Heart left ventricle (tissue), 16 donors: ENCODE measurements at places on chromosomes 7 and 10. TPM values are rescaled to one million over a fixed set of nuclear protein-coding genes. Genes with fewer than 3 reads are reported as not detected.

KNDC1 gene
- 0.05 TPM for total RNA-seq

BMS1 gene
- 14.5 TPM for total RNA-seq

- no peaks in the 10 kb centered on the region for H3K27me3 ChIP-seq
- no peak for DNase-seq
- H3K36me3 ChIP-seq, result peaks cover 85% of the 10 kb centered on the region
- H3K4me3 ChIP-seq, result no peak overlapping the region
- peaks cover 8% of the 10 kb centered on the region for H3K4me1 ChIP-seq
Observed at GRCh38 chr7:102192790-102193189, 93.9 kb upstream of the SH2B2 start.

DNA sequence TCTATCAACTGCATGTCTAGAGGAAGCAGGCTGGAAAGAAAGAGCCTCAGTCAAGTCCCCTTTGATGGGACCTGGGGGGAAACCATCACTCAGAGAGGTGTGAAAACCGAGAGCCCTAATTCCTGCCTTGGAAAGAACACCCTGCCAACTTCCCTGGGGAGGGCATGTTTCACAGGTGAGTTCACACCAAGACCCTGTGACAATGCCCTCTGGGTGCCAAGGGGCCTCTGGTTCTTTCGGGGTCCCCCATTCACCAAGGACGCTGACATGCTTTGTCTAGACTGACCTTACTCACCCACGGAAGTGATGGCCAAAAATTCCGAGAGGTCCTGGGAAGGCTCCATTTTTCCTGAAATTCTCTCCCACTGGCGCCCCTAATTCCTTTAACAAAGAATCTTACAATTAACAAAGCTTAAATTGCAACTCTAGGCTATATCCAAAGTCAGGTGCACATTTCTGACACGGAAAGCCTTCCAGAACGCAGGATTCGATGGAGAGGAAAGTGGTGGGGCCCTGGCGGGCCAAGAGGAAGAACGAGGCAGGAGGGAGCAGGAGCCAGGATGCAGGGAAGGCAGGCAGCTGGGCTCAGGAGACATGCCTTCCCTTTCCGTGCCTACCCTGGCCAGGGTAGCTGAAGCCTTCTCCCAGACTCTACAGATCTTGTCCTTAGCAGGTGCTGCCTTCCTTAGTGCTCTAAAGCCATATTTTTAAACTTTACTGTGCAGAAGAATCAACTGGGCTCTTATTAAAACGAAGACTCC, 23.7 kb downstream of the VSTM4 start:
- H3K27me3 ChIP-seq, result no peaks in the 10 kb centered on the region
- H3K4me1 ChIP-seq, result peaks cover 62% of the 10 kb centered on the region
- no peak overlapping the region for H3K4me3 ChIP-seq
- no peak for DNase-seq

DNA sequence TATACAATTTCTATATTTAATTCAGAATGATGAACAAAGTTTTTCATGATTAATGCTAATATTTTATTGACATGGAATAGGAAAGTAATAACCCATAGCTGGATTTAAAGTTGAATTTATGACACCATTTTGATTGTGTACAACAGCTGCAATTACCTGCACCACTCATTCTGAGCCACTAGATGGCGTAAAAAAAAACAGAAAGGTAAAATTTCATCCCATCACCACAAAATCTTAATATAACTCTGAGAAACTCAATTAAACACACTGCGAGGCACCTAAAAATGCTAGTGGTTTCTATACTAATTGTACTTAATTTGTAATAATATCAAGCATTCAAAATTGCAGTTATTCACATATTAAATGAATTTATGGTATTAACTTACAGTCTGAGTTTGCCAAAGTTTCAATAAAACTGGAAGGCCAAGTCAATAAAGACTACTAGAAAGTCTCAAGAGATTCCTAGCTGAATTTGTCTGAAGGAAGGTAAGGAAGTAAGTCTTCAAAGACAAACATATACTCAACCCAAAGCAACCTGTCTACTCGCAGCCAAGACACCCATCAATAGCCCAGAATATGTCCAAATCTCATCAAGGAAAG, 182.5 kb downstream of the SKAP2 start:
- H3K27ac ChIP-seq, result no peak overlapping the region
- H3K27me3 ChIP-seq, result peaks cover 7% of the 10 kb centered on the region
- no peak overlapping the region for H3K4me3 ChIP-seq
- H3K36me3 ChIP-seq, result no peaks in the 10 kb centered on the region

GRCh38 chr7:126449611-126450268, 803.0 kb downstream of the GRM8 start:
- no peak overlapping the region for H3K4me3 ChIP-seq
- no peak overlapping the region for H3K27ac ChIP-seq
- H3K36me3 ChIP-seq, result no peaks in the 10 kb centered on the region
- no peak for DNase-seq
- H3K4me1 ChIP-seq, result no peaks in the 10 kb centered on the region

- peak overlapping the region; percentile 83 for H3K4me3 ChIP-seq
- H3K36me3 ChIP-seq, result no peaks in the 10 kb centered on the region
- peaks cover 9% of the 10 kb centered on the region for H3K4me1 ChIP-seq
- no peaks in the 10 kb centered on the region for H3K27me3 ChIP-seq
- DNase-seq, result no peak
Observed at GRCh38 chr10:22230158-22230833, 12.5 kb upstream of the EBLN1 start.

DNA sequence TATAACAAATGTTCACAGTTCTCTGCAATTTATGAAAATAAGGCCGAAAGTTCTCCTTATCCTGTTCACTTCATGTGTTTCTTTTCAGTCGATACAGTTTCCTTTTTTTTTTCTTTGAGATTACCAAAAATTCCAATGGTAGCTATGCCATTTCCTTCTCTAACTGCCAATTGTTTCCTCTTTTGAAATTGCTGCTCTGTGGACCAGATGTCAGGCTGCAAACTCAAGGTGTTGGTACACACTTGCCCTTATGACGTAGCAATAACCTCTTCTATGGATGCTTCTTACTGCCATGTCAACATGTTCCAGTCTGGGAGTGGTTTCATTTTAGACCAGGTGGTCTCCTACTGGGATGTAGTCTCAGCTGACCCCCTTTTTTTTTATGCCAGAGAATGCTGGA, 52.9 kb downstream of the CASD1 start:
- DNase-seq, result no peak
- H3K27ac ChIP-seq, result no peak overlapping the region
- H3K27me3 ChIP-seq, result no peaks in the 10 kb centered on the region
- no peak overlapping the region for H3K4me3 ChIP-seq
- no peaks in the 10 kb centered on the region for H3K4me1 ChIP-seq
- H3K36me3 ChIP-seq, result peaks cover 24% of the 10 kb centered on the region

GRCh38 chr7:44447874-44448425, 42.5 kb downstream of the NUDCD3 start:
- H3K4me3 ChIP-seq, result no peak overlapping the region
- no peak overlapping the region for H3K27ac ChIP-seq

- H3K4me1 ChIP-seq, result no peaks in the 10 kb centered on the region
- no peak overlapping the region for H3K4me3 ChIP-seq
- no peaks in the 10 kb centered on the region for H3K36me3 ChIP-seq
- no peak overlapping the region for H3K27ac ChIP-seq
- no peaks in the 10 kb centered on the region for H3K27me3 ChIP-seq
Observed at GRCh38 chr7:1919539-1920265, 249.6 kb downstream of the ELFN1 start.

DNA sequence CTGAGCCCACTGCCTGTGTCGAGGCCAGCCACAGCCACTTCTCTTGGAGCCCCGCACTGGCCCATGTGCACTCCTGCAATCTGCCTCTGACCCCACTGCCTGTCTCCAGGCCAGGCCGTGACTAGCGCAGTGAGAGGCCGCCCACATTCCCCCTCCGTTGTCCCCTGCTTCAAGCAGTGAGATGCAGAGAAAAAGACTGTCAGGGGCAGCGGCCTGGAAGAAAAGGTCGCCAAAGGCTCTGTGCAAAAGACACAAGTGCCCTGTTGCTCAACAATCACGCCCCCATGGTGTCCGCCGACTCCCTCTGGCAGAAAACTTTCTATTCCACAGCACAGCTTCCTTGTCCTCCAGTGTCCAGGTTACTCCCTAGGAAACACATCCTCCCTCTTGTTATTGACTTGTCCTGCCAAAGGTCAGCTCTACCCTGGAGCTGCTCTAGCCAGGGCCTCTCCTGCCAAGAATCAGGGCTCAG, 9.9 kb downstream of the FAM131B start:
- no peaks in the 10 kb centered on the region for H3K36me3 ChIP-seq
- no peaks in the 10 kb centered on the region for H3K4me1 ChIP-seq
- H3K27ac ChIP-seq, result no peak overlapping the region
- H3K4me3 ChIP-seq, result no peak overlapping the region
- H3K27me3 ChIP-seq, result no peaks in the 10 kb centered on the region
- DNase-seq, result no peak

GRCh38 chr7:126635545-126635944, 617.2 kb downstream of the GRM8 start:
- H3K27ac ChIP-seq, result no peak overlapping the region
- H3K4me1 ChIP-seq, result no peaks in the 10 kb centered on the region
- H3K36me3 ChIP-seq, result no peaks in the 10 kb centered on the region
- no peak for DNase-seq
